ENCODE measurements at places on chromosomes 1 and 21.

DNA sequence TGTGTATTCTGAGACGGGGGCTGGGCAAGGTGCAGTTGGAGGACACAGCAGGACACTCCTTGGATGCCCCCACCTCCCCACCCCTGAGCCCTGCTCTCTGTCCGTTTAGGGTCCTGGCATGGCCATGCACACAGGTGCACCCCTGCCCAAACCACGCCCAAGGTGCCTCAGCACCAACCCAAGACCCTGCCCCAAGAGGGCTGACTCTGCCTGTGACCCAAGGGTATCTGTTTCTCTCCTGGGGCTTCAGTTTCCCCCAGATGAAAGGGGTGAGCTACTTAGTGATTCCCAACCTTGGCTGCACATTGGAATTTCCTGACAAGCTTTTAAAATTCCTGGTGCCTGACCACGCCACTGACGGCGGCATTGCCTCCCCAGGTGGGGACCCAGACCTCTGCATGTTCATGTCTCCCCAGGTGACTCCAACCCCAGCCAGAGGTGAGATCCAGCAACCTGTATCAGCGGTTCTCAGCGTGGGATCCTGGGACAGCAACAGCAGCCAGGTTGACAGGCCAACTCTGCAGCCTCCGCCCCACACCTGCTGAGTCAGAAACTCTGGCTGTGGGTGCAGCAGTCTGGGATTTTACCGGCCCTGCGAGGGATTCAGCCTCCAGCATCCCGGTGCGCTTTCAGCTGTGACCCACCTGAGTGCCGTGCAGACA is 483.4 kb downstream of the NPHP4 start:
- no peak for DNase-seq

- DNase-seq = no peak
These were observed 15.8 kb downstream of the RCC1 start for GRCh38 chr1:28521502-28522164.

GRCh38 chr21:17257784-17258183 is 255.1 kb upstream of the CXADR start:
- DNase-seq = no peak

GRCh38 chr1:14881775-14882672 is 271.5 kb upstream of the TMEM51 start:
- no peak for DNase-seq

DNA sequence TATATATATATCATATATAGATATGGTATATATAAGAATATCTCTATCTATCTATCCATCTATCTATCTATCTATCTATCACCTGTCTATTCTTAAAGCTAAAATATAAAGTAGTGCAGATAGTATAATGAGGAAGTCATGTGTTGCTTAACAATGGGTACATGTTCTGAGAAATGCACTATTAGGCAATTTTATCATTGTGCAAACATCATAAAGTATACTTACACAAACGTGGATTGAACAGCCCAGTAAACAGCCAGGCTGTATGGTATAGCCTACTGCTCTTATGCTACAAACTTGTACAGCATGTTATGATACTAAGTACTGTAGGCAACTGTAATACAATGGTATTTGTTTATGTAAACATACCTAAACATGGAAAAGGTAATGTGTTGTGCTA is 621.0 kb upstream of the NCAM2 start:
- no peak for DNase-seq

- DNase-seq = no peak
These were observed 133.8 kb downstream of the HHIPL2 start for GRCh38 chr1:222413991-222414549.

DNA sequence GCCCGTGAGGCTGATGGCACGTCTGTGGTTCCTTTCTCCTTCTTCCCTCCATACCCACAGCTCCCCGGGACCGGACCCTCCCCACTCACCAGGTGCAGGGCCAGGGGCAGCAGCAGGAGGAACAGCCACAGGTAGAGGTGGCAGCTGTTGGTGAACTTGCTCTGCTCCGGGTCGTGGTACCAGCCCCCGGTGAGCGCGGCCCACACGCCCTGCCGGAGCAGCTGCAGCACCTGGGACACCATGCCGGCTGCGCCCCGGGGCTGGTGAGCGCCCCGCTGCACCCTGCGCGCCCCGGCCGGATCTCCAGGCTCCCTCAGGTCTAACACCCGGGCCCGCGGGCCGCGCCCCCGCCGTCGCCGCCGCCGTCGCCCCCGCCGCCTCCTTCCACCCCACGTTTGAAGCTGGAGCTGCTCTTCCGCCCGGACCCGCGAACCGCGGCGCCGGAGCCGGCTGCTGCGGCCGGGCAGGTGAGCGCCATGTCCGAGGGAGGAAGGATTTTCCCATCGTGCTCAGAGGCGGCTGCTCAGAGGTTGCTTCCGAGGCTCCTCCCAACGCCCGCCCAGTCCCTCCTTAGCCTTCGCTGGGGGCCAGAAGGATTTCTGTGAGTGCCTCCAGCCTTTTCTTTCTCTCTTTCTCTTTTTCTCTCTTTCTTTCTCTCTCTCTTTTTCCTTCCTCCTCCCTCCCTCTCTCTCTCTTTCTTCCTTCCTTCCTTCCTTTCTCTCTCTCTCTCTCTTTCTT is at the start of gene PCNX2:
Gene PCNX2, minus strand, starts transcription at position 489 of the 738 bp plus-strand sequence. Its CDS starts 247 bp downstream, at position 242.
- peak; percentile 84 for DNase-seq

GRCh38 chr1:97599447-97599846 is 321.4 kb downstream of the DPYD start:
- DNase-seq = peak; percentile 18

GRCh38 chr21:43196826-43197225 is 28.0 kb downstream of the CRYAA start:
- DNase-seq = no peak

DNA sequence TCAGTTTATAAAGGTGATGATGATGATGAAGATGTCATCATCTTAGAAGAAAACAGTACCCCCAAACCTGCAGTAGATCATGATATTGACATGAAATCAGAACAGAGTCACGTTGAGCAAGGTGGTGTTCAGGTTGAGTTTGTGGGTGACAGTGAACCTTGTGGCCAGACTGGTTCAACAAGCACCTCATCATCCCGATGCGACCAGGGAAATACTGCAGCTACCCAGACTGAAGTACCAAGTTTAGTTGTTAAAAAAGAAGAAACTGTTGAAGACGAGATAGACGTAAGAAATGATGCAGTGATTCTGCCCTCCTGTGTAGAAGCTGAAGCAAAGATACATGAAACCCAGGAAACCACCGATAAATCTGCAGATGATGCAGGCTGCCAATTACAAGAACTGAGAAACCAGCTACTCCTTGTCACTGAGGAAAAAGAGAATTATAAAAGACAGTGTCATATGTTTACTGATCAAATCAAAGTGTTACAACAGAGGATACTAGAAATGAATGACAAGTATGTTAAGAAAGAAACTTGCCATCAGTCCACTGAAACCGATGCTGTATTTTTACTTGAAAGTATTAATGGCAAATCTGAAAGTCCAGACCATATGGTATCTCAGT is 16.0 kb upstream of the CHAF1B start:
- DNase-seq = no peak
